Anterior cingulate cortex (tissue), 58 donors: ENCODE measurements at places on chromosomes 4 and X.

DNA sequence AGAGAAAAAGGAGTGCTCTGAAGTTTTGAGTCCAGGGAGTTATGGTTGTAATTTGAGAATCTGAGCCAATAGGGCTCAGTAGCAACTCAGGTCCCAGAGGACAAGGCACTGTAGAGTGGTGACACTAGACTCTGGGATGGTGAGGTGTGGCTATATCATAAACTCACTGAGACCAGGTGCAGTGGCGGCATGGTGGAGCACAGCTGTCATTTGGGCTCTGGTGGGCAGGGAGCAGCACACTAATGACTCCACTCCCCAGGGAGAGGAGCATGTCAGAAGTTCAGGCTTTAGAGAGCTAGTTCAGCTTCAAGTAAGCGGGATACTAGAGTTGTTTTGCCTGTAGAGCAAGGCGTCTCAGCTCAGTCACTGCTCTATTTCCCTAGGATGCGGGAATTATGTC, 165.4 kb upstream of the USP38 start:
- DNase-seq: no peak

DNA sequence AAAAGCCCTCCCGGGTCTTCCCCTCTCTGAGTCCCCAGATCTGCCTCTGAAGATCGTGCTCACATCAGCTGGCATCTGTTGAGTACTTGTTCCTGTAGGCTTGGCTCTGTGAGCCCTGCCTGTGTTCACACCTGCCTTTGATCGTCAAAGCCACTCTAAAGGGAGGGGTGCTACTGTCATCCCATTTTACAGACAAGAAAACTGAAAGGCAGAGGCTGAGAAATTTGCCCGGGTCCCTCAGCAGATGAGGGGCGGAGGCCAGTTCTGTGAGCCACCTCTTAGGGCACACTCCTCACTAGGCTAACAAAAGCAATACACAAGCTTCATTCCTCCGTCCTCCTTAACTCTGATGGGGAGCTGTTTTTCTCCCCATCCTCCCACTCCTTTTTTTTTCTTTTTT, 655 bp downstream of the CYTL1 start:
- DNase-seq: no peak

DNA sequence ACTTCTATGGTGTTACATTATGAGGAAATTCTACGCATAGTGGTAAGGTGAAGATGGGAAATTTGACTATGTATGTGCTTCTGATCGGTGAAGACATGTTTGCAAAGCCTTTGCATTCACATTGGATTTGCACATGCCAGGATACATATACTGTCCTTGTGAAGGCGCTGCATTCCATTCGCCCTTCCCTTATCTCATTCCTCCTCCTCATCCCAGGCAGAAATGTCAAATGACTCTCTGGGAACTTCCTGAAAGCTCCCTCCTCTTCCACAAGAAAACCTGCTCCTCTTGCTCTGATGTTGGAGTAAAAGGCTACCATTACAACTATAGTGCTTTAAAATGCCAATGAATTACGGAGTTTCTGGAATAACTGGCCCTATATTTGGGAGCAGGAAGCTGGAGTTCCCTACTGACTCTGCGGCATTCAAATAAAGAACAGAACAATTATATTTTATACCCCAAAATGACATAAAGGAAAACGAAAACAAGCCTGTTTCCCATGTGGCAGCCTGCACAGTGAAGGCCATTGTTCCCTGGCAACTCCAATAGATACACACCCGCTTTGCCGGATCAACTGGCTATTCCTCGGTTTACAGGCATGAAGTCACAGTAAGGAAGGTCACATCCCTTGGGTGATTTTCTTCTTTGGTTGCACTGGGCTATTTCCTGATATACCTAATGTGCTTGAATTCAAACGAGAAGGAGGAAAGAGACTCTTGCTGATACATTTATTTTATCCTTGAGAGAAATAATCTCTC, 84.5 kb downstream of the AREG start:
- no peak for DNase-seq

- no peak for DNase-seq
Observed at GRCh38 chrX:46636223-46636622, 62.7 kb downstream of the CHST7 start.

DNA sequence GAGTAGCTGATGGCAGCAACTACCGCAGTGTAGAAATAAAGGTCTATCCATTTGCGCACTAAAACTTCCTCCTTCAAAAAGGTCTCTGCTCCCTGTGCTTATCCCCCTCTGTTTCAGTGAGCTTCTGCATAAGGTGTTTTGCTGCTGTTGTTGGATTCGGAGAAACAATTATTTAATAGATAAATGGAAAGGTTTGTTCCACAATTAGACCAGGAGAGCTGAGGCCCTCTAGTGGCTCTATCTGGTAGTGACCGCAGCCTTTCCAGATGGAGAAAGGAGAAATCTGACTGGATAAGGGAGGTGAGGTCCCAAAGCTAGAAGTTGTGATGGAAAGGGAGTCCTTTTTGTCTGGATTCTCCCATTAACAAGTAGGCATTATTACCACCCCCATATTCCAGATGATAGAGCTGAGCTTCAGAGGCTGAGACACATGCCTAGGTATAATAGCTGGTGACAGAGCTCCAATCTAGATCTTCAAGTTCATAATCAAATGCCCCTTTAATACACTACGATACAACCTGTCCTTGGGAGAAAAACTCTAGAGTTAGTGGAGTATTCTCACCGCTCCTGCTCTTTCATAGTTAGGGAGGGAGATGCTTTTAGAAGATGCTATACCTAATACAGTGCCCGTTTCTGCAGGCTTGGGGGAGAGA, 5.1 kb upstream of the GABRQ start:
- no peak for DNase-seq

GRCh38 chrX:110192516-110192915, 125.4 kb downstream of the AMMECR1 start:
- no peak for DNase-seq

GRCh38 chr4:150609131-150609530, 27.2 kb downstream of the MAB21L2 start:
- no peak for DNase-seq

GRCh38 chr4:165656829-165657490, 216.1 kb upstream of the TLL1 start:
- DNase-seq: no peak

DNA sequence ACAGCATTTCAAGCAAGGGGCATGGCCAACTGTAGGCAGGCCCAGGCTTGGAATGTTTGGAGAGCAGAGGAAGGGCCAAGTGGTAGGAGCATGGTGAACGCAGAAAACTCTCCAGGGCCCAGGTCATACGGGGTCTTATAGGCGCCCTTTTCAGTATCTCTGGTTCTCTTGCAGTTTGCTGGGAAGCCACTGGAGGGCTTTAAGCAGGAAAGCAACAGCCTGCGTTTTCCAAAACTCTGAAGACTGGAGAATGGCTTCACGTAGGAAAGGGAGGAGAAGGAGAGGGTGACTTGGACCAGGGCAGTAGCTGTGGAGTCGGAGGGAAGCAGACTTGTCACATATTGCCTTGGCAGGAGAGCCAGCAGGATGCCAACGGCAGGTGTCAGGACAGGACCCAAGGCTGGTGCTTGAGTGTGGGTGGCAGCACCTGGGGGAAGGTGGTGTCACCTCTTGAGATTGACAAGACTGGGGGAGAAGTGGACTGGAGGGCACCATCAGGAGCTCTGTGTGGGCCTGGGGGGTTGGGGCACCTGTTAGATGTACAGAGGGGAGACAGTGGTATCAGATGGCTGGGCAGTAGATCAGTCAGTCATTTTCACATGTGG, 21.9 kb downstream of the TKTL1 start:
- no peak for DNase-seq

- DNase-seq: peak; percentile 20
Observed at GRCh38 chr4:41154814-41155177, 59.5 kb downstream of the APBB2 start.

DNA sequence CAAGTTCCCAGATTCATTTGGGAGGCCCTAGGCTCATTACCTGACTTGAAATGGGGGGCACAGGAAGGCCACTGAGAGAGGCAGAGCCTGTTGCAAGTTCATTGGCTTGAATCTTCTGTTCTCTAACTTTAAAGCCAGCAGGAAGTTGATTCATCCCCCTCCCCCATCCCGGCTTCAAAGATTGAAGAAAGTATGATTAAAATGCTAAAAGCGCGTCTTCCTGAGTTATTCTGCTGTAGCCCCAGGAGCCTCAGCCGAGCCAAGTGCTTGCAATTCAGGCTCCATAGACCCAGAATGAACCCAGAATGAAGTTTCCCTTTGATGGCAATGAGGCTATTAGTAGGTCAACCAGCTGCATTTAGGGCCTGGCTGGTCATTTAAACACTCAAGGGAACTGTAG, 14.7 kb downstream of the CHST7 start:
- peak; percentile 12 for DNase-seq

- no peak for DNase-seq
Observed at GRCh38 chrX:19709812-19710518, 177.4 kb downstream of the SH3KBP1 start.

DNA sequence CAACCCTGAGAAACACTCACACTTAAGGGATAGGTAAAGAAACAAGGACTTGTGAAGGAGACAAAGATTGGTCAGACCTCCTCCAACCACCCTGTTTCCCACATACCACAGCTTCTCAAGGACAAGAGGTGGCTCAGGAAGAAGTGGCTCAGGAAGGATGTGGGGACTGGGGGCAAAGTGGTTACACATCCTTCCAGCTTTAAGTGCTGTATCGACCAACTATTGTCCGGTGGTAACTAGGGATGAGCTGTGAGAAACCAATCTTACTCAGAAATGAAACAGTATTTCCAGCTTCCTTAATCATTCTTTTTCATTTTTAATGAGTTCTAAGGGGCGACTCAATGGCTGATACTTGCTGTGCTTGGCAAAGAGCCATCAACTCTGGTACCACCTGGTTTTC, 8.5 kb upstream of the LHFPL1 start:
- no peak for DNase-seq

DNA sequence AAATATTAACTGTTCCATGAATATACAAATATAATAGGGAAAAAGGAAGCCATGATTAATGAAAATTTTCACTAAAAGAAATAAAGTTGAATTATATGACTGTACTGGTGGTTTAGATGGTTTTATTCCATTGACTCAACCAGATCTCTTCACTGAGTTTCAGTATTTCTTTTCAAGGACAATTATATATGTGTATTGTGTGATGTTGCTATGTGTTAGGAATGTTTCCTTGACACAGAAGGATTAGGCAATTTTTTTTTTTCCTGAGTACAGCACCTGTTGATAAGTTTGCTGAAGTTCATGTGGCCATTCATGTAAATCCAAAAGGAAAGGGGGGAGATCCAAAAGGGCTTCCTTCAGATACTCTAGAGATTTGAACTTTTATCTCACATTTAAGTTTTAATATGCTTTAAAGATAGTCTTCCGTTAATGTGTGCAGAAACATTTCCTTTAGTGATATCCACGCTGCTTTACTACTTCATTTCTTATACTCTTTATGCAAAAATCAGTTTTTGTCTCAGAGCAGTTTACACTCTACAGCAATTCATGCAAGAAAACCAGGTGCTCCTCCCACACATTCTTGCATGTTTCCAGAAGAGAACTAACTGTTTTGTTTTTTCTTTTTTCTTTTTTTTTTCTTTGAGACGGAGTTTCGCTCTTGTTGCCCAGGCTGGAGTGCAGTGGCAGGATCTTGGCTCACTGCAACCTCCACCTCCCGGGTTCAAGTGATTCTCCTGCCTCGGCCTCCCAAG, 249.1 kb downstream of the RPA4 start:
- no peak for DNase-seq

DNA sequence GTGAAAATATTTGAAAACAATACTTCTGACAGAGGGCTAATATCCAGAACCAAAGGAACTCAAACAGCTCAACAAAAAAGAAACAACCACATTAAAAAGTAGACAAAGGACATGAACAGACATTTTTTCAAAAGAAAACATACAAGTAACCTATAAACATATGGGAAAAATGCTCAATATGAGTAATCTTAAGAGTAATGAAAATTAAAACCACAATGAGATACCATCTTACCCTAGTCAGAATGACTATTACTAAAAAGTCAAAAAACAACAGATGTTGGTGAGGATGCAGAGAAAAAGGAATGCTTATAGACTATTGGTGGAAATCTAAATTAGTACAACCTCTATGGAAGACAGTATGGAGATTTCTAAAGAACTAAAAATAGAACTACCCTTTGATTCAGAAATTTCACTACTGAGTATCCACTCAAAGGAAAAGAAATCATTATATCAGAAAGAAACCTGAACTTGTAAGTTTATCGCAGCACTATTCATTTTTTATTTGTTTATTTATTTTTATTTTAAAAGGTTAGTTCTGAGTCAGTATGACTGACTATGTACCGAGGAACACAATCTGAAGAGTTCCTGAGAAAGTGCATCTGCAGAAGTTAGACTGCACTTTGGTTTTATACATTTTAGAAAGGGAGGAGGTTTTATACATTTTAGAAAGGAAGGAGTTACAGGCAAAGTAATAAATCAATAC, 231.3 kb downstream of the INPP4B start:
- no peak for DNase-seq

DNA sequence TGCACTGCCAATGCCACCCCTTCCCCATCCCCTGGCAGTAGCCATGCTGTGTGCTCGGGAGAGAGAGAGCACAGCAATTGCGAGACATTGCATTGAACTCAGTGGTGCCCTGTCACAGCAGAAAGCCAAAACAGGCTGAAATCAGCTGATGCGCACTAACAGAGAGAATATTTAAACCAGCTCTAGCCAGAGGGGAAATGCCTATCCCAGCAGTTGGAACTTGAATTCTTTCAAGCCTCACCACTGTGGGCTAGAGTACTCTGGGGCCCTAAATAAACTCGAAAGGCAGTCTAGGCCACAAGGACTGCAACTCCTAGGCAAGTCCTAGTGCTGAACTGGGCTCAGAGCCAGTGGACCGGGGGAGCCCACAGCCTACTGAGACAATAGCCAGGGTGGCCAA, 17.7 kb upstream of the RP2 start:
- no peak for DNase-seq

- no peak for DNase-seq
Observed at GRCh38 chr4:161893566-161893965, 270.2 kb downstream of the FSTL5 start.

DNA sequence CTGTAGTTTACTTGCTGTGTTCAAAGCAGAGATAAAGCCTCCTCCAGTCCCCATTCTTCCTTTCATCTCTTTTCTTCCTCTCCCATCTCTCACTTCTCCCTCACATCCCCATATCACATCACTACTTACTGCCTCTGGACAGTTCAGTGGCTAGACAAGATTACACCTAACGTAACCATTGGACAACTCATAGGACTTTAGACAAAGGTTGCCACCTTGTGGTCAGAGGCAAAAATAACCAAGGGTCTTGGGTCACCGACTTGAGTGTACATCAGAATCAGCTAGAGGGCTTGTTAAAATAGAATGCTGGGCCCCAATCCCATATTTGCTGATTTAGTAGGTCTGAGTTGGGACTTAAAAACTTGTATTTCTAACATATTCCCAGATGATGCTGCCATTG, 109.3 kb upstream of the DGKK start:
- DNase-seq: peak; percentile 1

- no peak for DNase-seq
Observed at GRCh38 chrX:153903238-153903980, 1.1 kb upstream of the AVPR2 start.

- no peak for DNase-seq
Observed at GRCh38 chr4:171583790-171584189, 229.4 kb upstream of the GALNTL6 start.
